ENCODE measurements at places on chromosomes 3 and 15.

GRCh38 chr3:123353850-123354233 lies 95.0 kb downstream of the ADCY5 start:
- no peak for DNase-seq

DNA sequence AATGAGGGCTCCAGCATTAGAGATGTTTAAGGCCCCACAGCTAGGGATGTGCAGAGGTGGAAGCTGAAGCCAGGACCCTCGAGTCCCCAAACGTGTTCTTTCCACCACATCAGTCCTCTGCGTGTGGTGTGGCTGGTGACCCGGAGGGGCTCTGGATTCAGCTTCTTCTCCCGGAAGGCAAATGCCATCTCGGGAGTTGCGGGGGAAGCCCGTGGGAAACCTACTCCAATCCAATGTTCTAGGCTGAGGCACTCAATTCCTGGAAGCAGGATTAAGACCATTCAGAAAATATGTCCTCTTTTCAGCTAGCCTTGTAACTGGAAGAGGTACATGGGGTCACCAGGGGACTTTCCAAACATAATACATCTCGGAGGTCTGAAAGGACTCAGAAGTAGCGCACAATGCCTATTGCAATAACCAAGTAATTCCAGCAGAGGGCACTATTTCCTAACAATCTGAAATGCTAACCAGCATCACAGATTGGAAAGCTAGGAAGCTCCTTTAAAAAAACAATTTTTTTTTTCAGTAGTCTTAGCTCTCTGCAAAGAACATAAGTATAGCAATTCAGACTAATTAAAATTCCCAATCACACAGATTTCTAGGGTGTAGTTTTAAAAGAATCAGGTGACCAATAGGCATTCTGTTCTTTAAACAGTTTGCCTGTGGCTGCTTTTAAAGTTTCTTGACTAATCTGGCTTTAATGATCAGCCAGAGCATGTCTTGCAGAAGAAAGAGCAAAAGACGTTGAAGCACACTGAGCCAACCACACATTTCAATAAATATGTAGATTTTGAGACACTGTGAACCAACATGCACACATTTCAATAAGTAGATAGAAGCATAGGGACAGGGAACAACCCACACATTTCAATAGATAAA lies 36.1 kb downstream of the BNC1 start:
- DNase-seq = no peak

GRCh38 chr15:66729331-66729951 lies 27.4 kb downstream of the SMAD6 start:
- DNase-seq = no peak

GRCh38 chr3:184796551-184796950 lies 15.4 kb upstream of the VPS8 start:
- no peak for DNase-seq

DNA sequence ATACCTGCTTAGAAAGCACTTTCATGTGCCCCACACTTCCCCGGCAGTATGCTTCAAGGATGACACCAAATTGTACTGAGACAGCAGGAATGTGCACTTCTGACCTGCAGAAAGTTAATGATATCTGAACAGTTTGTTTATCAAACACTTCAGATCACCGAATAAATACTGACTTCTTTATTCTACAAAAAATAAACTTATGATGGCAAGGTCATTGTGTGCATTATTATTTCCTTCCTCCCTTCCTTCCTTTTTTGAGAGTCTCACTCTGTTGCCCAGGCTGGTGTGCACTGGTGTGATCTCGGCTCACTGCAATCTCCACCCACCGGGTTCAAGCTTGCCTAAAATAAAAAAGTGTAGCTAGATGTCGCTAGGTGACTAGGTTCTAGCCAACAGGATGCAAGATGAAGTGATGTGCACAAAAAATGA lies 80.3 kb downstream of the FAIM start:
- DNase-seq = no peak

DNA sequence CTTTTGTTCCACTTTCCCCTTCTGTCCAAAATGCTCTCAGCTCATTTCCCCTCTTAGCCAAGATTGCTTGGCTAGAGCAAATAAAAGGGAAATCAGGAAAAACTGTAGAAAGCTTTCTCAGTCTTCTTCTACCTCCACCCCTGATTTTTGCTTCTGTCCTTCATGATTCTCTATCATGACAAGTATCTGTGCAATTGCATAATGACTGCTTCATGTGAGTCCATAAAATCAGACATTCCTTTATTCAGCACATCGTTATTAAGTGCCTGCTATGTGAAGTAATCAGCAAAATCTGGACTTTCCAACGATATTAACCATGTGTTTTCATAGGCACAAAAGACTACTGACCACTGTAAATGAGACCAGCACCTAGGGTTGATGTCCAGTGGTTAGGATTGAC lies 321.5 kb upstream of the CBLB start:
- DNase-seq = no peak

DNA sequence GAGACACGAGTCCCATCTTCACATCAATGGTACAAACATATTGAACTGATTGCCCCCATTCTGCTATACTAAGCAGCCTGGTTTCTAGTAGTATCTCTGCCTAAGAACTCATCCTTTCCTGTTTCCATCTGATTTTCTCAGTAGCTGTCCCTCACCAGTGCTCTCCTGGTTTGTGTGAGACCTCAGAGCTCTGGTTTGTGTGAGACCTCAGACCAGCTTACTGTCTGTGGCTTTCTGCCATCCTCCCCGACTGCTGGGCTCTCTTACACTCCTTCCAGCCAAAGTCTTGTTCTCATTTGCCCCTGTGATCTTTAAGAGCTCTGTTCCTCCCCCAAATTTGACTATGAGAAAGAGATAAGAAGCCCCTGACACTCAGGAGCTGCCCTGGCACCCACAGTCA lies 41.1 kb upstream of the NEDD4 start:
- DNase-seq = no peak

GRCh38 chr3:179972881-179973423 lies 63.8 kb downstream of the PEX5L start:
- no peak for DNase-seq

DNA sequence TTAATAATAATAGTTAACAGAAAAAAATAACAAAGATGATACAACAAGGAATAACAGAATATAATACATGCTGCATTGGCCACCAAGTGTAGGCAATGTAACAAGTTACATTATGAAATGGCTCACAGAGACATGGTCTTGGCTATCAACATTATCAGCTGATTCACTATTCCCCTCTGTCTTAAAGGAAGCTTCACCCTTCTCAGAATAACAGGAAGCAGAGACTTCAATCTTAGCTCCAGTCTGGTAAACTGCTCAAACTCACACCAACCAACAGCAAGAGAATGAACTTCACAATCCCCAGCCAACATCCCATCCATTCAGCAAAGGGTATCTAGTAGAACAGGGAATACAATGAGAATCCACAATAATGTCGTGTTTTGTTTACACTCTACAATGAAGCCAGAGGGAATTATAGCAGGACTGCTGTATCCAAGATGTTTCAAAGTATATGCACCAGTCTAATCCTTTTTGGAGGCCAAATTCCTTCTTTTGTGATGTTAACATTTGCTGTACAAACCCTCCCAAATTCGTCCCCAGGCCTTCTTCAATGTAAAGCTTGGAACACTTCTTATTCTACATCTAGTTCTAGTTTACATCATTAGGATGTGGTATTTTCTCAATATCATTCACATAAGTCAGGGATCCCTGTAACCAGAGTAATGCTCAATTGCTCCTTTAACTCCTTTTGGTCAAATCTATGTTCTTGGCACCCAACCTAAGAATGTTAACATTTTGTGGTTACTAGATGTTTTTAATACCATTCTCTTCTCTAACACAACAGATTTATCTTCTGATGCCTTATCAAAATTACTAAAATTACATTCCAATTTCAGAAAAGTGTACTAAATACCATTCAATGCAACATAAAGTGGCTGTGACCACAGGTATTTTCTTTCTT lies 52.4 kb upstream of the CMSS1 start:
- no peak for DNase-seq

DNA sequence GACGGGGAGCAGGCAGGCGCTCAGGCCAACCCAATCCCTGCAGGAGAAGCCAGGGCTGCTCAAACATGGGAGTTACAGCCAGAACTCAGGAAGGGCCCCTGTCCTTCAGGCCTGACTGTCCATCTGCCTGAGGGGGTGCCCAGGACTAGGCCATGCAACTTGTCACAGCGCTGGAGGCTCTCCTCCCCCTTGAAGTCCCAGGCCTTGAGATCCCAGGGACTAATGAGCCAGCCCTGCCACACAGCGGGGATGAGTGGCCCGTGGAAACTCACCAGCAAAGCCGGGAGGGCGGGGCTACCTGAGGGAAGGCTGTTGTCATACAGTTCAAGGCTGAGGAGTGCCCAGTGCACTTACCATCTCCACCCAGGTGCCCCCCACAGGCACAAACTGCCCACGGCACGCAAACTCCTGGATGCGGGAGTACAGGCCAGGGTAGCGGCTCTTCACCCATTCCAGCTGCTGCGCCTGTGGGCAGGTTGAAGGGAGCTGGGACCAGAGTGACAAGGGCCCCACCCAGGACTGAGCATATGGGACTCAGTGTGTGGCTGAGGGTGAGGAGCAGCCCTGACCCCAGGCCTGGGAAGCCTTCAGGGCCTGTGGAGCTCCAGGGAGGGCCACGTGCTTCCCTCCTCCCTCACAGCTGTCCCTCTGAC lies 6.3 kb downstream of the MAN2C1 start:
- DNase-seq = no peak
